NCI-H2081 (cell line): ENCODE measurements at places on chromosomes 1 and 21.

- peak; percentile 65 for DNase-seq
Measured at GRCh38 chr1:42815941-42816584, 859 bp upstream of the ERMAP start.

- DNase-seq: no peak
Measured at GRCh38 chr1:1144843-1145546, 28.7 kb upstream of the TTLL10 start.

DNA sequence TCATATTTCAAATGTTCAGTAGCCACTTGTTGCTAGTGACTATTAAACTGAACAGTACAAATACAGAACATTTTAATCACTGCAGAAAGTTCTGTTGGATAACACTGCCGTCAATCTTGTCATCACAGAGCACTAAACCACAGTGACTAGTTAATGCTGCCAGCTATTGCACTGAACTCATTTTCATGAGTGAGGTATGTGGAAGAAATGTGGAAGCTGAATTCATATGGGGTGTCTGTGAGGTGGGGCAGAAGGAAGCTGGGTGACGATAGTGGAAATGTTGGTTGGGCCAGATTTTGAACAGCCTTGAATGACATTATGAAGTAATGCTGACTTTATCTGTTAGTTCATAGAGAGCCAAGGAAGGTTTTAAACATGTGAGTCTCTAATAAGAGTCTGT, 49.6 kb downstream of the OSBPL9 start:
- no peak for DNase-seq

- no peak for DNase-seq
Measured at GRCh38 chr1:17314491-17314971, 6.5 kb downstream of the PADI4 start.

DNA sequence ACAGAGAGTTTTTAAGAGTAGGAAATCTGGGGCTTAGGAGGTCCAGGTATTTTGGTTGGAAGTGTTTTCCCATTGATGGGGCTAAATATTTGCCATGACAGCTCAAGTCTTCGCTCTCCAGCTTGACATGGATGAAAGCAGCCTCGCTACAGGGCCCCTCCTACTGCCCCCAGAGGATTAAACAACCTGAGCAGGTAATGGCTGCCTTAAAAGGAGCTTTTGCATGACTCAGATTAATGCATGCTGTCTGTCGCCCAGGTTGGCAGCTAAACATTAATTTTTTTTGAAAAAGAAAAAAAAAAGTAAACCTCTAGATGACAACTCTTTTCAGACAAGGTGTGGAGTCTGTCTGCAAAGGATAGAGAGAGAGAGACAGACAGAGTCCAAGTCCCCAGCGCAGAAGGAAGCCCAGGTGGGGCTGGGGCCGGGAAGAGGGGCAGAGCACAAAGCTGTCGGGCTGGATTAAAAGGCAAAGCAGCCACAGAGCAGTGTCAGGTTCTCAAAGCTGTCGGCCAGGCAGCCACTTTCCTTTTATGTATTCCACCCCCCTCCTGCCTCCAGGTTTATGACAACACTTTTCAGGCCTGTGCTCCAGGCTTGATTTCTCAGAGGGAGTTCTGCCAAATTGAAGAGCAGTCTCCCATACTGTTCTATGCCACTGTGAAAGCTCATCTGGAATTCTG, 127.9 kb downstream of the CLIC6 start:
- no peak for DNase-seq

DNA sequence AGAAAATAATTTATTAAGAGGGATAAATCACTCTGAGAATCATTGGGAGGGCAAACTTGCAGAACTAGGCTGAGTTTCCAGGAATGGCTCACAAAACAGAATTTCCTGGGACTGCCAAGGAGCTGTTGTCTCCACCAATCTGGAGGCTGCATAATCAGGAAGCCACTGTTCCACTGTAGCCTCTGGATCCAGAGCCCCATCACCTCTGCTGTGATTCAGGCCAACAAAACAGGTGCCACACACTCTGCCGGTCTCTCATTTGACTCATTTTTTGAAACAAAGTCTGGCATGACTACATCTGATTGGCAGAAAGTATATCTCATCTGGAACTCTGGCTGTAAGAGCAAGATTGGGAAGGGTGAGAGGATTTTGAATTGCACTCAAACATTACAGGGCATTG, 178.9 kb upstream of the C1orf105 start:
- no peak for DNase-seq

DNA sequence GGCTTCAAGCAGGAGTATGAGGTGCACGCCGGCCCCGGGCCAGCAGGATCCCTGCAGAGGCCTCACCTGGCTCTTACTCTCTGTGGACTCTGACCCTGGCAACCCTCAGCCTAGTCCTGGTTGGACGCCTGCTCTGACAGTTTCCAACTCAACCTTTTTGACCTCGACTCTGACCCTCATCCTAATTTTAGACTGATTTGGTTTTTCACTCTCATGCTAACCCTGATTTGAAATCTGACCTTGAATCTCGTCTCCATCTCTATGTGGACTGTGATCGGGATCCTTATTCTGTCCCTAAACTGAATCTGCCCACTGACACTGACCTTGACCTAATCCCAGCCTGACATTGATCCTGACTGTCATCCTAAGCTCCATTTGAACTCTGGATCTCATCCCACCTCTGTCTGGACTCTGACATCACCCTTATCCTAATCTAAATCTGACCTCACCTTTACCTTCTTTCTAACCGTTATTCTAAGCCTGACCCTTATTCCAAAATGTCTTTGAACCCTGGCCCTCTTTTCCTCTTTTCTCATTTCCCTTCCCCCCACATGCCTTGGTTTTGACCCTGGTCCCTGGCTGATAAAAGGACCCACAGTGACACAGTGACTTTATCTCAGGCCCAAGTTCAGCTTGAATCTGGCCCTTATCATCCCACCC, 67.8 kb downstream of the PTPRU start:
- DNase-seq: no peak

DNA sequence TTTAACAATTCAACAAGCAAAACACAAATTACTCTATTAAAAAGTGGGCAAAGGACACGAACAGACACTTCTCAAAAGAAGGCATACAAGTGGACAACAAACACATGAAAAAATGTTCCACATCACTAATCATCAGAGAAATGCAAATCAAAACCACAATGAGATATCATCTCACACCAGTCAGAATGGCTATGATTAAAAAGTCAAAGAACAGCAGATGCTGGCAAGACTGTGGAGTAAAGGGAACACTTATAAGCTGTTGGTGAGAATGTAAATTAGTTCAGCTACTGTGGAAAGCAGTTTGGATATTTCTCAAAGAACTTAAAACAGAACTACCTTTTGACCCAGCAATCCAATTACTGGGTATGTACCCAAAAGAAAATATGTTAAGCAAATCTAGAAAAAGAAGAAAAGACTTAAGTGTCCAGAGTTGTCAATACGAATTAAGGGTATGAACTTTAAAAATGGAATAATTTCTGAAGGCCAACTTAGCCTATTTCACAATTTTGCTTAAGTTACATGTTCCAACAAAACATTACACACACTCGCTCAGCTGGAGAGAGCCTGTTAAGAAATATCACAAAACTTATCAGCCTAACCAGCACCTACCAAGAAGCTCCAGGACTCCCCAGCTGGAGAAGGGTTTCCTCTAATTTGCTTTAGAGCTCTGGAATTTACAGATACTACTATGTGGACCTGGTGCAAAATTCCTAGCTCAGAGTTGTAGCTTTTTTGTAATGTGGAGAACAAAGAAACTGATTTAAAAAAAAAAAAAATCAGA, 232.1 kb downstream of the DUSP10 start:
- no peak for DNase-seq

DNA sequence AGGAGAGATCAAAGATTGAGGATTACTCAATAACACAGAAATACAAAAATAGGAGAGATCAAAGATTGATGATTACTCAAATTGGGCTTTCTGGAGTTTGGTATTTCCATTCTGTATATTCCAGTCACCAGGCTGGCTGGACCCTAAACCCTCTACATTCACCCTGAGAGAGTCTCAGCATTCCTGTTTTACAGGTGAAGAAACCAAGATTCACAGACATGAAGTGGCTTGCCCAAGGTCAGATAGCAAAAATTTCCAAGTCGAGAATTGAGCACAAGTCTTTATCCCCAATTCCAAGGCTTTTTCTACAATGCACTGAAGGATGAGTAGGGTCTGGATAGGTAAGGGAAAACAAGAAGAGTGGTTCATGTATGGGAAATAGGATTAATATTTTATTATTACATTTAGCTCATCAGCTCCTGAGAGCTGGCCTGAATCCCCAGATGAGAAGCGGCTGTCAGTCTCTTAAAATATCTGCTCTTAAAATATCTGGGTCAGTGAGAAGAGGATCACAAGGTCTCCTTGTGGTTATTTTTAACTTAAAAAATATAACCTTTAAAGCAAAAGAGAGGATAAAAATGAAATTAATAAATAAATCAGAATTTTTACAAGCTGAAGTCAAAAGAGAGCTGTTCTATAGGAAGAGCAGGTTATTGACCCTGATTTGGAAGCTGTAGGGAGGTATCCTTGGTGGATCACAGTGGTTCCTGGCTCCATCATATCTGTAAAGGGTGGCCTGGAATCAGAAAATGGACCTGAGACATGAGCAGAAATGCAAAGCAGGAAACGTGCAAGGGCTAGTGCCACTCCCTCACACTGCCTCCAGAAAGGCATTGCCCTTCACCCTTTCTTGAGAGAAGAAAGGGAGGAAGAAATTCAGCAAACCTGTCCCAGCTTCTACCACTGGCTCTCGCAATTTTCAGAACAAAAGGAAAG, 29.1 kb upstream of the SEC16B start:
- DNase-seq: no peak
